ENCODE measurements at places on chromosomes 4 and X.

DNA sequence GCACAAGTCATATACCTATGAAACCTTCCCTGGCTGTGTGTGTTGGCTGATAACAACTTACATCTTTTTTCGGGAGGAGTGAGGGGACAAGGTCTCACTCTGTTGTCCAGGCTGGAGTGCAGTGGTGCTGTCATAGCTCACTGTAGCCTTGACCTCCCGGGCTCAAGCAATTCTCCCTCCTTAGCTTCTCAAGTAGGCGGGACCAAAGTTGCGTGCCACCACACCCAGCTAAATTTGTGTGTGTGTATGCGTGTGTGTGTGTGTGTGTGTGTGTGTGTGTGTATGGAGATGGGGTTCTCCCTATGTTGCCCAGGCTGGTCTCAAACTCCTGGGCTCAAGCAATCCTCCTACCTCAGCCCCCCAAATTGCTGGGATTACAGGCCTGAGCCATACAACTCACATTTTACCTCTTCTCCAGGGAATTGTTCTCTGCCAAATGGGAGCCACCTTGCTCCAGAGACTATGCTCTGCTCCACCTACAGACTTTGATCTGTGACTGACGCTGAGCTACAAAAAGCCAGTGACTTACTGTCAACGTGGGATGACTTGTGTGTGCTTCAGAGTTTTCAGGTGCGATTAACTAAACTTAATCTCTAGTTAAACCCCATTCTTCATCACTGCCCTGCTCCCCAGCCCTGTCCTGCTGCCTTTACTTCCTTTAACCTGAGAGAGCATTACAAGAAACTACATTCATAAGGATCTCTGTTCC, 2.0 kb upstream of the BEX4 start:
- DNase-seq, result no peak

DNA sequence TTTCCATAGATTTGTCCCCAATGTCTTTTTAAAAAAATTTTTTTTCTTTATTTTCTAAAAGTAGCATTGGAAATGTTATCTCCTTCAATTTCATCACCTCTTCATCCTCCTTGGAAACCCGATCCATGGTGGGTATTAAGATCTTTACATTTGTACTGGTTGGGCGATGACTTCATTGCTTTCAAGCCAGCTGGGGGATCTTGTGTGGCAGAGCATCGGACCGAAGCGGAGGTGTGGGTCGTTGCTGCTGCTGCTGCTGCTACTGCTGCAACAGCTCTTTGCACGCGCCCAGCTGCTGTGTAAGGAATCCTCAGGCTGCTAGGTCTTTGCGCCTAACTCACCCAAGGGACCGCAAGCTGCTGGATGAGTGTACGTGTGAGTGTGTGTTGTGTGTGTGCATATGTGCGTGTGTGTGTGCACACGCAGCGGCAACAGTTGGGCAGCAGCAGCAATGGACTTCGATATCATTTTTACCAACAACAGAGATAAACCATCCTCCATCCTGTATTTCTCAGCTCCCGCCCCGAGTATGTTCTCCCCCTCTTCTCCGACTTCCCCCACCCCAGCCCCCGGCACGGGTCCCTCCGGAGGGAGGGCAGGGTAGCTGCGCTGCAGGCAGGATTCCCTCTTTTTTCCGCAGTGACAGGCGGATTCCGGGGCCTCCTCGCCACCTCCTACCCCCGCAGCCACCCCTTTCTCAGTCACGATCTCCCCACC, 768 bp upstream of the CDKL5 start:
- DNase-seq, result peak; percentile 10

GRCh38 chr4:76523593-76523992, 88.6 kb downstream of the SHROOM3 start:
- no peak for DNase-seq

DNA sequence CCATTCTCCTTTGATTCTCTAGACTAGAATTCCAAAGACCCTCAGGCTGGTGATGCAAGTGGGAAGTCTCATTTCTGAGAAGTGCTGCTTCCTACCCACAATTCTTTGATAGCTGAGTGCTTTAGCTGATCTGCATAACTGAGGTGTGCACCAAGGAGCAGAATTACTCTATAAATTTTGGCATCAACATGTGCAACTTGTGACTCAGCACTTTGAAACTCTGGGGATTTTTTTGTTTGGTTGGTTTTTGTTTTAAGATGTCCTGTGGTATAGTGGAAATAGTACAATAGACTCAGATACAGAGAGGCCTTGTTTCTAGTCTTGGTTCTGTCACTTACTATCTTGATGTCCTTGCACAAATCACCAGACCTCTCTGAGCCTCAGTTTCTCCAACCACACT, 148.4 kb downstream of the AR start:
- DNase-seq, result no peak

DNA sequence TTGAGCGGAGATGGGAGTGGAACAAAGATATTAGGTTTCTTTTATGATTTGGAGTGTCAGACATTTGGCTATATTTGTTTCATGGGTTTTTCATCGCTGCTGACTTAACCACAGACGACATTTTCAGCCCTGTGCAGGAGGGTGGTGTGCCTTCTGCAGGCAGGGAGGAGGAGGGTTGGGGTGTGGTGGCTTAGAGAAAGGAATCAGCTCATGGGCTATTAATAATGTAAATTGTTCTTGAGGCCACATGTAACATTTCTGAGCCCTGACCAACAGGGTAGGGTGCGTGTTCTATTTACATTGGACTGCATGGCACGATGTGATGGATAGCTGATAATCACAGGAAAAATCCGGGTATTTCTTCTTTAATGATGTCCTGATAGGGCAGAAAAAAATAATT, 67.6 kb downstream of the POLA1 start:
- DNase-seq, result no peak

- DNase-seq, result no peak
Measured at GRCh38 chr4:143641361-143641760, 59.1 kb downstream of the FREM3 start.

DNA sequence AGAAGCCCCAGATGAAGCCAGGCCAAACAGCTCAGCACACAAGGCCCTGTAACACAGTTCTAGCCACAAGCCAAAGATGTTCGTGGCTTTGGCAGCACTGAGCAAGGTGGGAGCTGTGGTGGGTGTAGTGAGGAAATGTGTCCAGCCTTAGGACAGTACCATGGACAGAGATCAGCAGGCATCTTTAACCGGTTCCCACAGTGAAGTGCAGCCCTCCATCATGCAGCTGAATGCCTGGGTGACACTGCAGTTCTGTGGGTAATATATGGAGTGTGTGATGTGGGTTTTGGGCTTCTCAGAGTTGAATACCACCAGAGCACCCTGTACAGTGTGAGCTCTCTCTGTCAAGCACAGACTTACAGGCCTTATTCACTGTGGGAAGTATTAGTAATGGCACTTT, 6.0 kb upstream of the NEXMIF start:
- DNase-seq, result no peak

- DNase-seq, result no peak
Measured at GRCh38 chr4:46397394-46397793, 7.5 kb upstream of the GABRA2 start.

DNA sequence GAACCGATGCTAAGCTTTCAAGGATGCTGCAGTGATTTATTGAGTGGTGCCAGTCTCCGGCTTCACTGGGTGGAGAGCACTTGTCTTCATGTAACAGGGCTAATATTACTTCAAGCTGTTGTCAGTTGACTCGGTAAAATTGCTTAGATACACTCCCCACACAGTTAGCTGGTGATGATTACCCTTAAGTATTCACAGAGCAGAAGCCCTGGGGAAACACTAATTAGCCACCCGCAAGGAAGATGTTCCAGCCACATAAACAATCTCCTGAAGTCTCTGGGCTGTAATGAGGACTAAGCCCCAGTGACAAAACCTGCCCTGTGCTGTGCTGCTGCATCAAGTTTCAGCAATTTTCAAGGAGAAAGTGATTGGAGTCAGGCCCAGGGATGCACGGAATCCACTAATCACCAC, 37.3 kb upstream of the GK2 start:
- DNase-seq, result no peak

- DNase-seq, result no peak
Measured at GRCh38 chrX:8244301-8244700, 73.2 kb upstream of the VCX2 start.

- no peak for DNase-seq
Measured at GRCh38 chr4:117549524-117549923, 464.1 kb upstream of the TRAM1L1 start.

GRCh38 chrX:32562261-32562660, 649.1 kb downstream of the DMD start:
- DNase-seq, result no peak

GRCh38 chr4:83010111-83010521, 507 bp downstream of the LIN54 start:
- DNase-seq, result peak; percentile 20

DNA sequence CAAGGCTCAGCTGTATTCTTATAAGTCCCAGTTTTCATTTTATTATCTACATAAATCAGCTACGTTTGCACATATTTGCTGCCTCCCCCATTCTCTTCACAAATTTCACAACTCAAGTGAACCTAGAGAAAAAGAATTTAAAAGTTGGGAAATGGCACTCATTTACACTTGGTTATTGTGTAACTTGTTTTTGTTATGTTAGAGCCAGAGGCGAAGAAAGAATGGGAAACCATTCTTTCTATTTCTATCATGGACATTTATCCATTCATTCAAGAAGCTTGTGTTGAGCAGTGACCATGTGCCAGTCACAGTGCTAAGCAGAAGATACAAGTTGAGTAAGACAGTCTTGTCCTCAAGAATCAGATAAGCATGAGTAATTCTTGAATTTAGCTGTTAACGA, 13.5 kb downstream of the LIAS start:
- no peak for DNase-seq

- no peak for DNase-seq
Measured at GRCh38 chr4:82553020-82553419, 8.8 kb downstream of the TMEM150C start.

- DNase-seq, result no peak
Measured at GRCh38 chr4:84378356-84378755, 120.7 kb downstream of the NKX6-1 start.

- DNase-seq, result no peak
Measured at GRCh38 chr4:183139058-183139750, 40.1 kb downstream of the WWC2 start.

DNA sequence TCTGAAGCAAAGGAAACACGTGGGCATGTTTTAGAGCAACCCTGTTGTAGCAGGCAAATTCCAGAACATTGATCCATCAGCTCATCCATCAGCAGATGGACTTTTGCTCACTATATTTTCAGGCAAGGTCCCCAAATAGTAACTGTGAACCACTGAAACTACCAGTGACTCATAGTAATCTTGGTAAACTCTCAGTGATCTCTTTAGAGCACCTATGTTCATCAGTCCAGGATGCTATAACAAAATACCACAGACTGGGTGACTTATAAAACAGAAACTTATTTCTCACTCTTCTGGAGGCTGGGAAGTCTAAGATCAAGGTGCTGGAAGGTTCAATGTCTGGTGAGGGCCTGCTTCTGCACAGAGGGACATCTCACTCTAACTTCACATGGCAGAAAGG, 28.9 kb upstream of the BTC start:
- DNase-seq, result no peak

- DNase-seq, result no peak
Measured at GRCh38 chr4:140641105-140641555, 72.4 kb upstream of the UCP1 start.

DNA sequence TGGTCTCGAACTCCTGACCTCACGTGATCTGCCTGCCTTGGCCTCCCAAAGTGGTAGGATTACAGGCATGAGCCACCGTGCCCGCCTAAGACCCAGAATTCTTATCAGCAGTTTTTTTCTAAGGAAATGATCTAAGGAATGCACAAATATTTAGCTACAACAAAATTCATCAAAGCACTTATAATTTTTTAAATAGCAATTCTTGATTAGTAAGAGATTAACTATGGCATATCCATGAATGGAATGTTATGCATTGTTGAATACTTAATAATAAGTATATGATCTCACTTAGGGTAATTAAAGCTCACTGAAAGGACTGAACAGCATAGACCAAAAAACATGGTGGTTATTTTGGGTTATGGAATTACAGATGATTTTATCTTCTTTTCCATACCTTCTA, 18.4 kb downstream of the CENPU start:
- DNase-seq, result no peak

GRCh38 chr4:100060765-100061416, 110.8 kb upstream of the H2AZ1 start:
- no peak for DNase-seq

GRCh38 chrX:43631841-43632240, 24.3 kb upstream of the MAOA start:
- no peak for DNase-seq

DNA sequence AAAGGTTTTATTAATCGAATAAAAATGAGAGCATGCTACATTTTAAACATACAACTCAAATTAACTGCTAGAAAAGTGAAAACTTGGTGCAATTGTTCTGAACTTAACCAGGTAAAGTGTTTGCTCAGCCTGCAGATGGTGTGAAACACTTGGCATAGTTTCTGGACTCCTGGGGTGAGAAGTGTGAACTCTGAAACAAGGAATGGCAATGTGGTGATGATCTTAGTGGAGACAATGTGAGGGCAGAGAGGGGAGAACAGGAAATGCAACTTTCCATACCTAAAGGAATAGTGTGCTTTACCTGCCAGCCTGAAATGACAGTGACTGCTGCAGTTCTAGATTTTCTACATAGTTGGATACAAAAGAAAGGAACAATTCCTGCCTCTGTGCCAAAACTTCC, 57.4 kb downstream of the CCSER1 start:
- DNase-seq, result no peak

- DNase-seq, result no peak
Measured at GRCh38 chrX:133511041-133511440, 95.8 kb upstream of the GPC4 start.

DNA sequence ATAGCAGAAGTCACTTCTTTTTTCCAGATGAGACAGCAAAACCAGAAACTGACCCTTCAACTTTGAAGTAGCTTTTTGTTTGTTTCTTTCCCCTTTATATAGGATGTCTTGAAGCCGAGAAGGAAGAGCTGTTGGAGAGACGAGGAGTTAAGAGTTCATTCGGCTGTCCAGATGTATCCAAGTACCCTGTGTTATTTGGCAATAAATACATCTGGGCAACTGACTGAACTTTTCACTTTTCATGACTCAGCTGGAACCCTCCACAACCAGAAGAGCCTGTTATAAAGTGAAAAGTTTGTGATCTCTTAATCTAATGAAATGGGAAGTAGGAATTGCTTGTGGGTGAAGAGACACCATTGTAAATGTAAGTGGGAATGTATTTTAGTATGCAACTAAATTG, 131.2 kb downstream of the HTR2C start:
- DNase-seq, result no peak

- DNase-seq, result no peak
Measured at GRCh38 chr4:180261346-180261745, 1981.9 kb upstream of the TENM3 start.

All from germinal center (tissue), 1 donor.